ENCODE measurements at places on chromosomes 2 and 18. TPM values are rescaled to one million over a fixed set of nuclear protein-coding genes. Genes with fewer than 3 reads are reported as not detected.
A peak's percentile ranks its signal among the peaks of the same experiment; 100 is the strongest.

DNA sequence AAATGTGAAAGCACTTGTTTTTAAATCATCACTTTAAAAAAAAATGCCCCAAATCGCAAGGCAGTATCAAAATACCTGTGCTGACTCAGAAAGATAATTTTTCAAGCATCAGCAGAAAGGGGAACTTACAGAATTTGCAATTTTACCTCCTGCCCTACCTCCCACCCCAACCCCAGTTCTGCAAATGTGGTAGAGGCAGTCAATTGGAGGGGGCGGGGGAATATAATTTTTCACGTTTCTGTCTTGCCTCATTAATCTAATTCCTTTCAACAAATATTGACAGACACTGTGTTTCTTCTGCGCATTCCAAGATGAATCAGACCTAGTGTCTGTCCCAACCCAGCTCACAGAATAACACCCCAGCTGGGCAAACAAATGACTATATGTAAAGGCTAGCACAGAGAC is 76.8 kb downstream of the ALPK2 start:
- peak; percentile 73 for DNase-seq

- DNase-seq = no peak
These were observed 362.5 kb downstream of the ERBB4 start for GRCh38 chr2:212176151-212176550.

- DNase-seq = no peak
These were observed 153.3 kb downstream of the PKP4 start for GRCh38 chr2:158610059-158610458.

DNA sequence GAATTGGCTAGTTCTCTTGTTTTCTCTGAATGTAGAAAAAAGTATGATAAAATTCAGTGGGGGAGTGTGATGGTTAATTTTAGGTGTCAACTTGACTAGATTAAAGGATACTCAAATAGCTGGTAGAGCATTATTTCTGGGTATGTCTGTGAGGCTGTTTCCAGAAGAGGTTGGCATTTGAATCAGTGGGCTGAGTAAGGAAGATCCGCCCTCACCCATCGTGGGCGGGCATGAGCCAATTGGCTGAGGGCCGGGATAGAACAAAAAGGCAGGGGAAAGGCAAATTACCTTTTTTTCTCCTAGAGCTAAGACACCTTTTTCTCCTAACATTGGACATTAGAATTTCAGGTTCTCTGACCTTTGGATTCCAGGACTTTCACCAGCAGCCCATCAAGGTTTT is 667.6 kb upstream of the SLC8A1 start:
- no peak for DNase-seq

DNA sequence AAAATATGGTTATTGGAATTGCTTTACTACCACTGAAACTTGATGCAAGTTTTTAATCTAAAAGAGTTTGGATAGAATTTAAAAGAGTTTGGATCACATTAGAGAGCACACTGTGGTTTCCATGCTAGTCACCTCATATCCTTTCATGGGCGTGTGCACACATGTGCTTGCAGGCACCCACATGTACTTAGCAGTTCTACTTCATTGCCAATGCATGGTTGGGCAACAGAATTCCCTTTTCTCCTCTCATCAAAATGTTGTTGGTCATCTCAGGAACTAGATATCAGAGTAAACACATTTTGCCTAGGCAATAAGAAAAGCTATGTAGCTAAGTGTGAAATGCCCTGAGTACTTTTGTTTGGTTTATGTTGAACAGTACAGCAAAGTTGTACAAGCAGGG is 254.1 kb upstream of the RASGRP3 start:
- DNase-seq = no peak

GRCh38 chr2:216142540-216142939 is 33.4 kb downstream of the XRCC5 start:
- DNase-seq = no peak

DNA sequence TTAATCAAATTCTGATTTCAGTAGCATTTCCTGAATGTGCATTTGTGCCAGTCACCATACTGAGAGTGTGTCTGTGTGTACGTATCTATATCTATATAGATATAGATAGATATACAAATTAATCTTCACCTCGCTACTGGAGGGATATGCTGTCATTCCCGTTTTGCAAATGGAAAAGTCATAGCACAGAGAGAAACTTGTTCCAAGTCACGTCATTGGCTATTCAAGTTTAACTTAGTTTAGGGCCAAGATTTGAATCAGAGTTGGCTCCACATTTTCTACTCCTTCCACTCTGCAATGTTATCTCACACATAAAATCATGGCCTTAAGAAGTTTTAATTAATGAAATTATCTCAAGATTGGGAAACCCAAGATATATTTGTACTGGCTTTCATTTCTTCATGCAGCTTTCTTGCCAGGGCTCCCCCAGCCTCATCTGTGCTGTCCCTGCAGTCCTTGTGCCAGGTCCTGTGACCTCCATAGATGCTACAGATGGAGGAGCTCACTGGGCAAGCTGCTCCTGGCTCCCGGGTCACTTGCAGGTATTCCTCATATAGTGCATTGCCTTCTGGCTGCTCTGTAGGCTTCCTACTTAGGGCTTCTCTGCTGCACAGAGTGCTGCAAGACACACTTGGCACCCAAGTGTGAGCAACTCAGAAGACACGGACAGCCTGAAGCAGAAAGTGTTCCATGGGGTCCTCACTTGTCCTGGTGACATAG is 245.8 kb downstream of the KCNS3 start:
- no peak for DNase-seq

DNA sequence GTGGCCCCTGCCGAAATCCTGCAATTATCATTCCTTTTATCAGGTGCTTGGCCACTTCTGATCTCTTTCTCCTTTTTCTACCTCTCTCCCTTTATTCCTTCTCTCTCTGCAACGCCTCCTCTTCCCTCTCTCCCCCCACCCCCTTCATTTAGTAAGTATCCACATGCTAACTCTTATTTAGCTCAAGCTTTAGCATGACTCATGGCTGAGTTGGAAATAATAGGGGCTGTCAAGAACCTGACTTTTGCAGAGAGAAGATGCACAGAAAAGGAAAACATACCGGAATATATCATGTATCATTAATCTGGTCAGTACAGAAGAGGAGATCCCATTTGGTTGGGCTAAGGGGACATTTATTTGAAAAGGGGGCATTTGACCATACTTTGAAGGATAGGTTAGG is 33.1 kb downstream of the FAM171B start:
- no peak for DNase-seq

DNA sequence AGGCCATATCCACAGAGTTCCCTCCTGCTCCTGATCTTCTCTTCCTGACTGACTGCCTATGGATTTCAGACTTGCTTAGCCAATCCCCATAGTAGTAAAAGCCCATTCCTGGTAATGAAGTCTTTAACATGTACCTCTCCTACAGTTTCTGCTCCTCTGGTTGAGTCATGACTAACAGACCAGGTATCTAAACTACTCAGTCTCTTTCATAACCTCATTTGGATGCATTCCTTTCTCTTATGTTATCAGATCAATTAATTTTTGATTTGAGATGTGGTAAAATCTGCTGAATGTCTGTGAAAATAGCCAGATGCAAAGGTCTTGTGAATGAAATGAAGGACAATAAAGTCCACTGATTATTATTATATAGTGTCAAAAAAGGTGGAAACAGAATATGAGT is 198.0 kb downstream of the NBAS start:
- DNase-seq = no peak

- no peak for DNase-seq
These were observed 73.4 kb downstream of the ZFP36L2 start for GRCh38 chr2:43152741-43153647.

DNA sequence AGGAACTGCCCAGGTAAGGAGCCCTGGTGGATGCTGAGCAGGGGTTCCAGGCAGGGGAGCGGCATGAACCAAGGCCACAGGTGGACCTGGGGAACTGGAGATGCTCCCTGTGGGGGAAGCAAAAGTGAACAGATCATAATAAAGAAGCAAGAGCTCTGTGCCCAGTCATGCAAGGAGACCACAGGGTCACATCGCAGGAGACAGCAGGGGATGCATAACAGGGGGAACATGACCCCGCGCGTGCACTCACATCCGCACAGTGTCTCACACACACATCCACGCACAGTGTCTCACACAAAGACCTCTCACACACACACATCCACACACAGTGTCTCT is 473.3 kb upstream of the HS6ST1 start:
- no peak for DNase-seq

DNA sequence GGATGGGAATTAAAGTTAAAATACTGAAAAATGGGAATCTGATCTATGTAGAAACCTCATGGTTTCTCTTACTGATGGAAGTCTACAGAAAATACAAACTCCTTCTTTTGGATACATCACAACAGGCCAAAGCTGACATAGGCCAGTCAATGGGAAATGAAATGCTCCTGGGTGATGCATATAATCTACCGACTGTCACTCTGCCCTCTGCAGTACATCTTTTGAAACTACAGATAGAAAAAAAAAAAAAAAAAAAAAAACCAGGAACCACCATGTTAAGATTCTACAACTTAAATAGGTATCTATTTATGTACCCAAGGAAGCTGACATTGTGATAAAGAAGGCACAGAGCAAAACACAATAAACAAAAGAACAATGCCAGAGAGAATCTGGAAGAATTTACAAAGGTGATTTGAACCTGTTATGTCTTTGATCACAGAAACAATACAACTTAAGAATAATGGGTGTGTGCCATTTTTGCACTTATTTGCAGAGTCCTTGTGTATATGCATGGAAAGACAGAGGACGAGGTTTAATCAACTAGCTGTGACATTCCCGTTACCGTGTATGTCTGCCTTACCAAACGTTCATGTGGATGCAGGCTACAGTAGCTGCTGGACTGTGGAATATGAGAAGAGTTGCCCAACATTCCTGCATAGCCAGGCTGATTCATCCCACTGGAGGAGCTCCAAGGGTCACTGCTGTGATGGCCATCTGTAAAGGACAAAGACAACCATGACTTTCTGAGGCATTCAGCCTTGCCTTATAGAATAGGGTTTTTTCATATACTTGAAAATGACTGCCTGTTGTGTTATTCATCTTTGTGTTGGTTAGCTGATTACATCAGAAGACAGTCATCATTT is 312.7 kb downstream of the TCF4 start:
- no peak for DNase-seq

DNA sequence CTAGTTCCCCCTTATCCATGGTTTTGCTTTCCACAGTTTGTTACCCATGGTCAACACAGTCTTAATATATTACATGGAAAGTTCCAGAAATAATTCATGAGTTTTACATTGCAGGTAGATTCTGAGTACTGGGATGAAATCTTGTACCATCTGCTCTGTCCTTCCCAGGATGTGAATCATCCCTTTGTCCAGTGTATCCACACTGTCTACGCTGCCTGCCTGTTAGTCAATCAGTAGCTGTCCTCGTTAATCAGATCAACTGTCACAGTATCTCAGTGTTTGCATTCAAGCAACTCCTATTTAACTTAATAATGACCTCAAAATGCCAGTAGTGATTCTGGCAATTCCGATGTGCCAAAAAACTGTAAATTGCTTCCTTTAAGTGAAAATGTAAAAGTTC is 76.3 kb downstream of the DYNC1I2 start:
- DNase-seq = no peak

The ARHGEF4 gene
- polyA plus RNA-seq = not detected

DNA sequence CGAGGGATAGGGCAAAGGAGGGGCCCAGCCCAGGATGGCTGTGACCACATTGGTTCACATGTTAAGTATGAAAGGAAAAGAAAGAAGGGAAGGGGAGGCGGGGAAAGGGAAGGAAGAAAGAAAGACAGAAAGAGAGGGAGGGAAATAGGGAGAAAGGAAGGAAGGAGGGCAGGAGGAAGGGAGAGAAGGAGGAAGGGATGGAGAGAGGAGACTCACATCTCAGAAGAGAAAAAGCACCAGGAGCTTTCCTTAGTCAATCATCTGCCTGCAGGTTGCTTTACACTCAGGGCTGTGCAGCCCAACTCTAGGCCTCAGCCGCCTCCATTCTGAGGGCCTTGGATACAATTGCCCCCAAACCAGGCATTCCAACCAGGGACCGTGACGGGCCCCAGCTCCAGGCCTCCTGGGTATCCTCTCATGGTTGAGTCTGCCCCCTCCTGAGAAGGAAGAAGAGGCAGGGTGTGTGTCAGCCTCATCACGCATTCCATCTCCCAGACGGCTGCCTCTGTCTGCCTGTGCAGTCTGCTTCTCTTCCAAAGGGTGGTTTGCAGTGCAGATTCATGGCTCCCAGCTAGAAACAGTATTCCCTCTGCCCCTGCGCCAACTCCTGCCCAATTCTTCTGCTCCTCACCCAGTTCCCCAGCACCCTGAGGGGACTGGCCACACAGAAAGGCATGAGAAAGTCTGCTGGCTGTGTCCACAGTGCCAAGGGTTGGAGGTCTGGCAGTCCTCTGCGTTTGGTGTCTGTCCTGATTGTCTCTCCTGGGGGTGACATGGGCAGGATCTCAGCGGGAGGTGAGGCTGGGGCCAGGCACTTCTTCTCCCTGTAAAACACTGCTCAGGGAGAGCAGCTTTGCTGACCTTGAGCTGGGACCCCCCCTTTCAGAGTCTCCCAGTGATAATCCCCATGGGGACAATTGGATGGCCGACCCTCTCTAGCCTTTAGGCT is 163.3 kb downstream of the SMAD7 start:
- DNase-seq = no peak

The LOXHD1 gene
- polyA plus RNA-seq = not detected

DNA sequence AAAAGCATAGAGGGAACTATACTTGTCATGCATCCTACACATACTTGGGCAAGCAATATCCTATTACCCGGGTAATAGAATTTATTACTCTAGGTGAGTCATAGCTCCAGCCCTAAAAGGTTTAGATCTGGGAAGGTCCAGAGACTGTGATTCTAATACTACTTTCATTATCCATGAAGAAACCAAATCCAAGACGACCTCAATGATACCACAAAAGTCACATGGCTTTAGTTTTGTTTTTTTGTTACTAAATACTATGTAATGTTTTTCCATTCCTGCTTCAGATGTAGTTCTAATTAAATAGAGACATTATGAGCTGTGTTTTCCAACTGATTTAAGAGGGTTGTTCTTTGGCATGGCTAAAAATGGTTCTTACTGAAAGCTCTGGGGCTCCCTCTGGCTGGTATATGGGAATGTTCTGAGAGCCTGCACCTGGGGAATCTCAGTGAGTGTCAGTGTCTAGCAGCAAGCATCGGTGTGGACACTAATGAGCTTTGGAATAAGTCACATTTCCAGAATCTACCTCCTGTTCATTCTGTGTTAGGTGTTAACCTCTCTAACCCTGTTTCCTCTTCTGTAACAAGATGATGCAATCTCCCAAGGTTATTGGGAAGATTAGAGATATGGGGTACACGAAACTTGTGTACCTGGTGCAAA is 20.5 kb upstream of the IL1RL2 start:
- no peak for DNase-seq

The ANKRD30BL gene
- polyA plus RNA-seq = 0.40 TPM

DNA sequence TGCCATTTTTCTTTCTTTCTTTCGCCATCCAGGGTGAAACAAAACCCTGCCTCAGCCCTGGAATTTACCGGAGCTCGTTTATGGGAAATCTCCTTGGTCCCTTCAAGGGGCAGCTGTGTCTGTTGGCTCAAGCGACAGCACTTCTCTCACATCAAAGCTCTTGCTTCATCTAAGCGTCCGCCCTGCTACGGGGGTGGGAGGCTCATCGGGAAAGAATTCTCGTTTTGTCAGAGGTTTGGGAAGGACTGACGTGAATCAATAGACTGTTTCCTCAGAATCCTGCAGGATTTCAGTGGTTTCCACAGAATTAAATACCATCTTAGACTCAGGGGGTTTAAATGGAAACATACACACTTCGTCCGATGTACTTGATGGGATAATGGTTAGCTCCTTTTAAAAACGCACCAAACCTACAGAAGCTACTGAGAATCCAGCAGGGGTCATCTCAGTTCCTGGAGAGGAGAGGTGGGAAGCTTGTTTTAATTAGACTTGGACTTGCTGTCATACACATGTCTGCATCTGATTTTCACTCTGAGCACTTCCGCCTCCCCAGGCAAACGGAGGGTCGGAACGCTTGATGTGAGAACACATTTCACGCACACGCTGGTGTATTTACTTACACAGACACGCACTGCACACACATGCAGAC is 91.6 kb downstream of the ASB1 start:
- no peak for DNase-seq
